ENCODE measurements at places on chromosomes 3 and 15.
A peak's percentile ranks its signal among the peaks of the same experiment; 100 is the strongest.

DNA sequence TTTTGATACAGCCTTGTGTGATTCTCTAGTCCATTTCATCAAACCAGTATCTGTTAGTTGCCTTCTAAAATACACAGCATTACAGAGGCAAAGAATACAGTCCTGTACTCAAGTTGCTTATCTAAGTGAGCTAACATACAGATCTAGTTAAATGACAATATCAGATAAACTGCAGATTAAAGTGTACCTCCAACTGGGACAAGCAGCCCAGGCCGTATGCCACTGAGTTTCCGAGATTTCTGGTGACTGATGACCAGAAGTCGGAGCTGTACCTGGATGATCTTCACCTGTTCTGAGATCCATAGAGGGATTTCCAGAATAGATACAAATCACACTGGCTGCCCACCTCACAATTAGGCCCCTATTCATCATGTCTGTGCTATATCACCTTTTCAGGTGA is 6.3 kb upstream of the TRIM59 start:
- DNase-seq: no peak

DNA sequence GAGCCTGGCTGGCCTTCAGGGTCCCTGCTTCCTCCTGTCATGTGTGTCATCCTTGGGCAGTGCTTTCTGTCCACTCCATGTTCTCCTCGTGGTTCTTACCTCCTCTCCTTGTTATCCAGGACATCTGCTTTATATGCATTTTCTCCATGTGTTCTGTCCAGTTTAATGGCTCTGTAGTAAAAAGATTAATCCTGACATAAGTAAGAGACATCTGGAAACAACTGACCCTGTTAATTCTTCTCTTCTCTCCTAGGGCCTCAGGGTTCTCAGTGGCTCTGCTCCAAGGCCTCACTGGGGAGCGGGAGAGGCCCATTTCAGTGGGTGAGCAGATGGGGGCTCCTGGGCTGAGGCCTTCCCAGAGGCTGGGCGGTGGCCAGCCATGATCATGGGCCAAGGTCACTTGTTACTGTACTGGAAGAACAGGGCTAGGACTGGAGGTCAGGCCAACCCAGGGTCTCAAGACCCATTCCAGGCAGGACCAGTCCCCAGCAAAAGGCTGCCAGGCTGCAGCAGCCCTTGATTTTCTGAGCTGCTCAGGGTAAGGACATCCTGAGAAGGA is 20.2 kb upstream of the CDCP1 start:
- no peak for DNase-seq

GRCh38 chr3:110804856-110805255 is 266.8 kb upstream of the NECTIN3 start:
- no peak for DNase-seq

- peak; percentile 90 for DNase-seq
Measured at GRCh38 chr3:52277071-52277964, 1.1 kb downstream of the WDR82 start.

GRCh38 chr15:33476908-33477307 is 166.1 kb downstream of the RYR3 start:
- DNase-seq: no peak

DNA sequence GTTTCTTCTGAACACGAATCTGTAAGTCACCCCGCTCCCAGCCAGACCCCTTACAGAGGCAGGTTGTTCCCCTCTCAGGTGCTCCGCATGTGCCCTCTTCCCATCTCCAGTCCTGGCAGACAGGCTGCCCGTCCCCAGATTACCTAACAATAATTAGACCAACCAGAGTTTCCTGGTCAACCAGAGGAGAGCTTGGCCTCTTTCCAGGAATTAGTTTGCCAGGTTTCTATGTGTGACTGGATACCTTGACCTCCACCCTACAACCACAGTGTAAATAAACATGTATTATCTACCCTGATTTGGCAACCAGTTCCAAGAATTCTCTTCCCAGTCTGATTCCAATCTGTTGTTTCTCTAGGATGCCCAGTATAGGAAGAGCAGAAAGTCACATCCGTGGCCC is 178.0 kb upstream of the UMPS start:
- no peak for DNase-seq

GRCh38 chr3:62839748-62840147 is 35.5 kb downstream of the CADPS start:
- no peak for DNase-seq

GRCh38 chr3:33453331-33453761 is 13.1 kb upstream of the UBP1 start:
- DNase-seq: no peak

- no peak for DNase-seq
Measured at GRCh38 chr15:61011576-61012336, 217.3 kb downstream of the RORA start.

DNA sequence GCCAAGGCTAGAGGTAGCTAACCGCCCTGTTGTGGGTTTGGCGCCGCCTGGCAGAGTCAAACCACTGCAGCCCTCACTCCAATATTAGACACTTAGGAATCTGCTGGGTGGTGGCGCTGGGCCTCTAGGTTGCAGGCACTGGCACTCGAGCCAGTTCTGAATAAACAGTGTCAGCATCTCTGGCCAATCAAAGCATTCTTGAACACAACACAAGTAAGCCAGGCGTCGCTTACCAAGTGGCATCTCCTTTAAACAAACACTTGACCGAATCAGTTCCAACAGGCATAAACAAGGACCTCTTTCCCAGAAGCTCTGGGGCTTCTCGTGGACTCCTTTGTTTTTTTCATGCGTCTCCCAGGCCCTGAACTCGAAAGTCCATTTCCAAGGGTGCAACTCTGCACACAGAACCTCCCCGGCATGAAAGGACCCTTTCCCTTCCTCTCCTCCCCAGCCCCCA is 82.3 kb downstream of the LRIG1 start:
- no peak for DNase-seq

- DNase-seq: peak; percentile 59
Measured at GRCh38 chr3:125585595-125586223, 9.6 kb downstream of the OSBPL11 start.

- DNase-seq: peak; percentile 61
Measured at GRCh38 chr15:51726302-51727073, 11.0 kb downstream of the LYSMD2 start.

DNA sequence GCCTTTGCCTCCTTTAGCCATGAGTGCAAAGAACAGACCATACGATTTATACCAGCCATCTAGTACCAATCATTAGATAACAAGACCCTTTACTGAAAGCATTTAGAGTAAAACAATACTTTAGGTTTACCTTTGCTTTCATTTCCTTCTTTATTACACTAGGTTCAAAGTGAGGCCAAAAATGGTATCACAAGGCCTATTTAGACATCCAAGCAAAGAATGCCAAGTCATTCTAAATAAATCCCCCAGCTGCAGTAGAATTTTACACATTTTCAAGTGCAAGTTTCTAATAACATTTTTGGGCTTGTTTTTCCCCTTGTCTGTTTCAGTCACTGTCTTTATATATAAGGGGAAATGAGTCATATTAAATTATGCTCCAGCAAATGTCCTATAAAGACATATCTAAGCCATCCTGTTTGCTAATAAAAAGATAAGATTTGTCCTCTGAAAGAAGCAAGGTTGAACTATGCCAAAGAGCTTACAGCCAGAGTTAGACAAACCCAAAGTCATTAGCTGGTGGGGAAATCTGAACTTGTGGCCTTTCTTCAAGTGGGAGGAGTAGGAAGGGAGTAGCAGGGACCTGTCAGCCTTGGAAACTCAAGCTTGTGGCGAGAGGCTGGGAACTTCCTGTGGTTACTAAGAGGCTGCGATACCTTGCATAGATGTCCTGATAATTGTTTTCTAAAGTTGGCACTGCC is 232.7 kb downstream of the MECOM start:
- peak; percentile 10 for DNase-seq

DNA sequence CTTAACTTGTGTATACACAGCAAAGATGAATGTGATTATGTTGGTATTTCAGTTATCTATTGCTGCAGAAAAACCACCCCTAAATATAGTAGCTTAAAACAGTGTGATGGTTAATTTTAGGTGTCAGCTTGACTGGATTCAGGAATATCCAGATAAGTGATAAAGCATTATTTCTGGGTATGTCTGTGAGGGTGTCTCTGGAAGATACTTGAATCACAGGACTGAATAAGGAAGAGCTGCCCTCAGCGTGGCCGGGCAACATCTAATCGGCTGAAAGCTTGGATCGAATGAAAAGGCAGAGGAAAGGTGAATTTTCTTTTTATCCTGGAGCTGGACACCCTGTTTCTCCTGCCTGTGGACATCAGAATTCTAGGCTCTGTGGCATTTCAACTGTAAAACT is 132.0 kb upstream of the SYNPR start:
- no peak for DNase-seq

DNA sequence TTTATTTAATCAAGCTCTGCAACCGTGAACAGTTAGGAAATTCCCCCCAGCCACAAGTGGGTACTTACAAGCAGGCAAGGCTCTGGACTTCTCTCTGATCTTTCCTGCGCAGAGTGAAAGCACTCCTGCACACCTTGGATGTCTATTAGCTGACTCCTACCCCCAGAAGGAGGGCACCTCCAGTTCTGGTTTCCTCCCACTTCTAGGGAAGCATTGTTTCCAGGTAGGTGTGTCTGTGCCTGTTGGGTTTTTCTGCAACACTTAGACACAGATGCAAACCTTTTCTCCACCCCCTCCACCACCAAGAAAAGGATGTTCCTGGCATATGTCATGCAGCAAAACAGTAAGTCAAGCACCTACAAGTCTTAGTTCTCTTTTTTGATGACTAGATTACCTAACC is at the start of gene ZBED2:
TSS of gene ZBED2 (minus strand) at position 115 of the 400 bp plus-strand sequence. CDS start 1,145 bp downstream, outside the sequence.
- peak; percentile 65 for DNase-seq

- DNase-seq: no peak
Measured at GRCh38 chr3:32401126-32401525, 9.5 kb downstream of the CMTM7 start.

- DNase-seq: no peak
Measured at GRCh38 chr3:177062052-177062732, 135.1 kb downstream of the TBL1XR1 start.

DNA sequence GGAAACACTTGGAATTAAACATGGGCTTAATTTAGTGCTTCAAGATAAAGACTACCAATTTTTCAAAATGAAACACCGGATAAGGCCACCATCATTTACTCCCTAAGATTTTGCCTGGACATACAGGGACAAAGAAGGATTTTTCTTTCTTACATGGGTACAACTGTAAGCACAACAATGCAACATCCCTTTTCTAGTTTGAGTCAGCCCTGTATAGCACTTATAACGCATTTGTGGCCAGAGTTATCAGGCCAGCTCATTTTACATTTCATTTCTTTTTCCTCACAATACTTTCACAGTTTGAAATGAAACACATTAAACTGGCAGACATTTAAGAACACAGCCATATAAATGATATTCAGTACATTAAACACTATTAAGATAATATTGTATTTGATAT is 9.8 kb upstream of the SUCNR1 start:
- no peak for DNase-seq

DNA sequence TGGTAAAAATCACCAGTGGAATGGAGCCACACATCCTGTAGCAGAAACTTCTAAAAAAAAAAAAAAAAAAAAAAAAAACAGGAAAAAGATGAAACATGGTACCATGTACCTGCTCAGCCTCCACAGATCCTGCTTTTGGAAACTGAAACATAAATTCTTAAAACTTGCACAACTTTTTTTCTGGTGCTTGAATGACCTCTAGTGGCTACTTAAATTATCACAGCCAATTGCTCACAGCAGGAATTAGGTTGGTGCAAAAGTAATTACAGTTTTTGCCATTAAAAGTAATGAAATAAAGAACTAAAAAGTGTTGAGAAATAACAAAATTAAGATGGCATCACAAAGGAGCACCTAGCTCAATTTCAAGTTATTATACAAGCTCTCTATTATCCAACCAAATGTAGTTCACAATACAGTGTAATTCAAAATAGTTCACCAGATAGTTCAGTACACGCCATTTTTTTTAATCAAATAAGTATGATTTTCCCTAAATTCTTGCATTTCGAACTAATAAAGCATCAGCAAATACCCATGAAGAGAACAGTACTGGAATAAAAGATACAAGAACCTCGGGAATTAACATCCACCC is 80.6 kb downstream of the ULK4 start:
- DNase-seq: no peak

DNA sequence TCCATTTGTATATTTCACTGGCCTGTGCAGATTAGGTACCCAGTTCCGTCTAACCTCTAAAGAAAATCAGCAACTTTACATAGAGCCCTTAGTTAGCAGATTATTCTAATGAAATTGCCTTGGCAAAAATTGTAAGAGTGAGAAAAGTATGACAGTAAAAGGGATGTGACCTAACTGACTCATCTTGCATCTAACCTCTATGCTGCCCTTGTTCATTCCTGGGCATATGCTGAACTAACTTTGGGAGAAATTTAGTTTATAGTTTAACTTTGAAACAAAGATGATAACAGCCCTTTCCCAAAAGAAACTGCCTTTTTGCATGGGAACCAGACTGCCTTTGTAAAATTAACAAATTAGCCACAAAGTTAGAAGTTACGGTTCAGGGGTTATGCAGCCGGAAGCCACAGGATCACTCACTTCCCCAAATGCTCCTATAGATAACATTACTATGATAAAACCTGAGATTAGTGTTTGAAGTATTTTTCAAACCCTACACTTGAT is 839.8 kb upstream of the ALCAM start:
- no peak for DNase-seq

- no peak for DNase-seq
Measured at GRCh38 chr3:23072693-23073092, 130.4 kb upstream of the UBE2E2 start.

DNA sequence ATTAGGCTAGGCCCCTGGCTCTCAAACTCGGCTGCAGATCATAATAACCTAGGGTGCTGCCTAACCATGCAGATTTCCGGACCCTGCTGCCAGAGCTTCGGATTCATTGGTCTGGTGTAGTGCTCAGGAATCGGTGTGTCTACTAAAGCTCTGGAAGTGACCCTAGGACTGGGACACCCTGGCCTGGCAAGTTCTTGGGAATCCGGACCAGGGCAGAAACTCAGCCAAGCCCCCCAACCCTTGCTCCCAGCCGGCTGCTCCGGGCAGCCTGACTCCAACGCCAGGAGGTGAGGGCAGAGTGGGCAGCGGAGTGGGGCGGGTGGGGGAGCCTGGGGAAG is 23.0 kb downstream of the IGDCC3 start:
- DNase-seq: no peak

GRCh38 chr3:17065315-17065714 is 180.6 kb downstream of the PLCL2 start:
- no peak for DNase-seq

GRCh38 chr3:153892126-153892525 is 229.1 kb upstream of the ARHGEF26 start:
- no peak for DNase-seq

GRCh38 chr3:35385271-35385670 is 254.1 kb upstream of the ARPP21 start:
- DNase-seq: no peak

Measured in stimulated activated CD4-positive, alpha-beta T cell treated with anti-CD3 and anti-CD28 coated beads, Interleukin-15, amount 100 ng/mL, for 24 hours (primary cell).